HFFc6 (cell line): ENCODE measurements at places on chromosomes 7 and 10. TPM values are rescaled to one million over a fixed set of nuclear protein-coding genes. Genes with fewer than 3 reads are reported as not detected.

Gene ADD3
- 49.4 to 57.4 TPM (median 49.5 TPM) in 3 replicates for total RNA-seq

Gene SEMA3E
- total RNA-seq = not detected in 3 replicates

GRCh38 chr7:36949711-36950600 is 225.7 kb upstream of the AOAH start:
- DNase-seq = no peak

DNA sequence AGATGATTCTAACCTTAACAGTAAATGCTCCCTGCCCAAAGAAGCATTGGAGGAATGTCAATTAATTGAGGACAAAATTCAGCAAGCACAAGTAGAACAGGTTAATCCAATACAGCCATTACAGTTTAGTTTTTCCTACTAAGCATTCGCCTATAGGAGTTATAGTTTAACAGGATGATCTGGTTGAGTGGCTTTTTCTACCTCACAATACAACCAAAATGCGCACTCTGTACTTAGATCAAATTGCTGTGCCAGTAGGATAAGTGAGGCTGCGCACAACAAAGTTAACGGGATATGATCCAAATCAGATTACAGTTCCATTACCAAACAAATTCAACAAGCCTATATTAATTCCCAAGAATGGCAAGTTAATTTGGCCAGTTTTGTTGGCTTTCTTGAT is 117.1 kb upstream of the TRIM24 start:
- DNase-seq = no peak

DNA sequence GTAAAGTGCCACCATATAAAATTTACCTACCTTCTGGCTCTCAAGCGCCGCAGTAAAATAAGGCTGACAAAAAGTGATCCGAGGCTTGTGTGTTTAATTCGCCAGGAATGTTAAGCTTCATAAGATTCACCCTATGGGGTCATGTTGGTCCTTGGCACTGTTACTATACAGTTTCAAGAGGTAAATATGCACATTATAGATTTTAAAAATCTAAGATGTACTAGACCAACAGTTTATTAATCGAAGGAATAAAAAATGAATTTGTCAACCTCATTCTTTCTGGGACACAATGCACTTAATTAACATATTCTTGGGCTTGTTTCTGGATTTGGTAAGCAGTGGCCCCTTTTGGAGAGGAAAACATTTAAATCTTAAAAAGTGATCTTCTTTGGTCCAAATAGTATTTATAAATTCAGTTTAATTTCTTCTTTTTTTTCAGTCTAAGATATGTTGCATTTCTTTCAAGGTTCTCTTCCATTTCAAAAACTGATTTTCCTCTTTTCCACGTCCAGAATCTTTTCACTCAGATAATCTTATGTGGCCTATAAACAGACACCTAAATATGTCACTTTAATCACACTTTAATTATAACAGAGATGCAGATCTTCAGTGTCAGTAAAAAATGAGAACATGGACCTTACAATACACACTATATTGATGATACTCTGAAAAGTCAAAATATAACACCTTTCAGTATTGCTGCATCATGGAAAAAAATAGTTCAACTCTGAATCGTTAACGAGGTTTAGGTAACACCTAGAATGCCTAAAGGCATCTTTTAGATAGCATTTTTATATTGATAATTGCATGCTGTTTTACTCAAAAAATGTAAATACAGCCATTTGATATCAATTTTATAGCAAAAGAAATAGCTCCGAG is 3.8 kb upstream of the SKIDA1 start:
- no peak for DNase-seq

GRCh38 chr7:143519411-143520131 is 41.9 kb downstream of the TAS2R41 start:
- no peak for DNase-seq

DNA sequence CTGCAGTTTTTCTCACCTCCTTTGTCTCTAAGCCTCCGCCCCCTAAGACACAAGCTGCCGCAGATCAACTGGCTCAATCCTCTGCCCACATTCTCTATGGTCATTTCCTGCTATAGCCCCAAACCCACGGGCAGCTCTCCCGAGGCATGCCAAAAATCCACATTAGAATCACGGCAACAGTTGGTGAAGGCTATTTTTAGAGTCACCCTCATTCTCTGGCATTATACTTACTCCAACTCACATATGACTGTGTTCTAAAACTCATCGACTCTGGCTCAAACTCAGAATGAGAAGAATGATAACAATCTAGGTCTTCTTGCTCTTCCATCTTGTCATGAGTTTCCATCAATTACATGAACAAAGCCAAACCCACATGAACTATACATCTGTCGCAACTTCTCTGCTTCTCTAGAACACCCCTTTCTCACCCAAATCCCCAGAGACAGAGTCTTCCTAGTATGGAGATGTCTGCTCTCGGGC is 10.9 kb upstream of the KIAA1549 start:
- DNase-seq = peak; percentile 87

GRCh38 chr10:12540341-12540781 is 191.0 kb downstream of the CAMK1D start:
- DNase-seq = peak; percentile 13
